ENCODE measurements at places on chromosomes 1 and 21. TPM values are rescaled to one million over a fixed set of nuclear protein-coding genes. Genes with fewer than 3 reads are reported as not detected.

CDK11B gene
- 23.4 TPM for total RNA-seq

CD34 gene
- total RNA-seq: 0.29 TPM

SPRR2F gene
- total RNA-seq: not detected

DNA sequence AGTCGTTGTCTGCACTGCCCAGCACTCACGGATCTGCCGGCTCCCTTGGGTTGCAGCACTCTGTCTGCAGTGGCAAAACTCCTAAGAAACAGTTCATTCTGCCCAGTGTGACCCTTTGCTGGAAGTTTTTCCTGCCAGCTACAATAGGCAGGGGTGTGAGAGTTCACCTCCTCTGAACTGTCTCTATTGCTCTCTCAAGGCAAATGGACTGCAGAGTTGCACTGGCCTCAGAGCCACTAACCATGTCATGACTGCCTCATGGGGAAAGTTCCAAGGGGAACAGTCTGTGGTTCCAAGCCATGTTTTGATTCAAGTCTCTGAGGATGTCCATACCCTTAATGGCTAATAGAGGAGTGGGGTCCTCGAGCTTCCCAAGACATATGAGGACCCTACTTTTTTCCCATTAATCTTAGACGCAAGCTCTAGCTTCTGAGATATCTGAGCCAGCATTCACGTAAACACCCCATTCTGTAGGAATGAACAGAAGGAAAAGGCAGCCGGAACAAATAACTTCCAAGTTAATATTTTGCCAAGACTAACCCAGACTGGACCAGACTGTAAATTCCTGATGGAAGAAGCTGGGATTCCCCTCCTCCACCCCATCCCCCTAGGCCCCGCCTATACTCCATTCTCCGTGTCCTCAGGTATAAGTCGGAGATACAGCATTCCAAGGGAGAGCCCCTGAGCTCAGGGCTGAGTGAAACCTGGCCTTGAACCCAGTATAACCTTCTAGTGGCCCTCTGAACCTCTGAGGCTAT, 93.8 kb upstream of the AKT3 start:
- DNase-seq: no peak

GRCh38 chr1:217614200-217614712, 16.6 kb downstream of the GPATCH2 start:
- DNase-seq: no peak

- DNase-seq: no peak
Measured at GRCh38 chr1:2449636-2450454, 26.2 kb upstream of the PLCH2 start.

- DNase-seq: no peak
Measured at GRCh38 chr1:15742339-15742801, at the start of gene TMEM82. Gene TMEM82, plus strand, starts transcription at chr1:15742499. Its CDS starts 61 bp downstream, at chr1:15742560.

DNA sequence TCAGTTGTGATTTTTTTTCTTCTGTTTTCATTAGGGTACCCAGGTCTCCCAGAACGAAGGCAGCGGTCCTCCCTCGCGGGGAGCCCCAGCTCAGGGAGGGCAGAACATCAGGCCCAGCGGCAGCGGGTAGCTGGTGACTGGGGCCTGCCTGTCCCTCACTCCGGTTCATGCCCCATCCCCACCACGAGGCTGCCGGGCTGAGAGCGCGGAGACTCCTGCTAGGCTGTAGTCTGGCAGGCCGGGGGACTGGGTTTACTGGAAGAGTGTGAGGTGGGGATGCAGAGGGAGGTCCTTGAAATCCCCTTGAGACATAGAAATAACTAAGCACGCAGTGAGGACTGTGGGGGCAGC, 10.5 kb downstream of the BRINP2 start:
- DNase-seq: no peak

GRCh38 chr1:10960411-10961299, 51.8 kb upstream of the TARDBP start:
- DNase-seq: peak; percentile 20

DNA sequence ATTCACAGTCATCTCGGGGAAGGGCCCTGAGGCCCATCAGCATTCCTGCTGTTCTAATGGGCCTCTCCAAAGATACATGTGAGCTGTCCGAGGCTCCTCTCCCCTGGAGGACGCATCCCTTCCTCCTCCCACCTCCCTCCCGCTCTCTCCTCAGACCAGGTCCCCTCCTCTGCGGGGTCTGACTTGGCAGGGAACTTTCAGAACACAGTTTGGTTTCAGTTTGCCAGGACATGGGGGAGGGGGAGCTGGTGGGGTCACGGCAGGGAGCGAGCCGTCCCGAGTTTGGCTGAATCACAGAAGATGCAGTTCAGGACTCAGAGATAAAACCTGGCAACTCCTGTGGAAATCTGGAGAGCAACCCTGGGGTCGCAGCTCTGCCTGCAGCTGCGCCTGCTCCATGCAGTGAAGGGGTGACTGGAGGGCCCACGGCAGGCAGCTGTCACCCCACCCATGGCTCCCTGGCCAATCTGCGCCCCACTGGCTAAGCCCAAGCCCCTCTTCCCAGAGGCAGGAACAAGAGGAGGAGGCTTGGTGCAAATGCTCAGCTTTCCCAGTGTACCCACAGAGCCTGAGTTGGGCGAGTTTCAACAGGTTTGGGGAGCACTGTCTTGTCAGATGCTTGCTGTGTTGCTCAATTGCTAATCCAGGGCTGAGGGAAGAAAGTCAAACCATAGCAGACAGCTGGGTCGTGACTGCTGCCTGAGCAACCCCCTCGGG, 5.7 kb downstream of the WNT4 start:
- DNase-seq: no peak

All from astrocyte (in vitro differentiated cells and primary cell).